ENCODE measurements at places on chromosomes 6 and 20. TPM values are rescaled to one million over a fixed set of nuclear protein-coding genes. Genes with fewer than 3 reads are reported as not detected.

GRCh38 chr20:47515843-47516242 is 14.2 kb downstream of the NCOA3 start:
- DNase-seq = no peak

DNA sequence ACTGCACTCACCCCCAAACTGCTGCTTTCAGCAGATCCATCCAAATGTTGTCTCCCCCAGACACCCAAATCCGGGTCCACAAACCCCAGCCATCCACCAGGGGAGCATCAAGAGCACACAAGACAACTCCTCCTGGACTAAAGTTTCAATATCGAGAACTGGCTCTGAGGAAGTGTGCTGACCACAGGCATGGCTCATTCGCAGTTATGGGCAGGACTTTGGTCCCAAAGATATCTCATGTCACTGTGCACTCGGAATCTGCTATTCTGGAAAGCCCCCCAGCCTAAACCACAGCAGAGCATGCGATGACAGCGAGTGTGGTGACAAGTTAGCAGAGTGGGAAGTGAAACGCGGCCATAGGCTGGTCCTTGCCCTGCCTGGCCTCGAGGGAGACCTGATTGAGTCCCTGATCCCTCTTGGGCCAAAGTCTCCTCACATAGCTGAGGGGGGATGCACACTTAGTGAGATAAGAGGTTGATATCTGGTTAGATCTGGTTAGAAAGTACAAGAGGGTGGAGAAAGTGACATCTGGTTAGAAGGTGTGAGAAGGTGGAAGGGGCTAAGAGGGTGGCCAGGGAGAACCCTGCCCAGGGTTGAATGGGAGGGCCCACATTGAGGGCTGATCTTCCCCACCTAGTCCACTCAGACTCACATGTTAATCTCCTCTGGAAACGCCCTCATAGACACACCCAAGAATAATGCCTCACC is 149.7 kb downstream of the MRPL14 start:
- DNase-seq = no peak

- no peak for DNase-seq
Measured at GRCh38 chr6:169977434-169978265, 226.2 kb downstream of the ERMARD start.

DNA sequence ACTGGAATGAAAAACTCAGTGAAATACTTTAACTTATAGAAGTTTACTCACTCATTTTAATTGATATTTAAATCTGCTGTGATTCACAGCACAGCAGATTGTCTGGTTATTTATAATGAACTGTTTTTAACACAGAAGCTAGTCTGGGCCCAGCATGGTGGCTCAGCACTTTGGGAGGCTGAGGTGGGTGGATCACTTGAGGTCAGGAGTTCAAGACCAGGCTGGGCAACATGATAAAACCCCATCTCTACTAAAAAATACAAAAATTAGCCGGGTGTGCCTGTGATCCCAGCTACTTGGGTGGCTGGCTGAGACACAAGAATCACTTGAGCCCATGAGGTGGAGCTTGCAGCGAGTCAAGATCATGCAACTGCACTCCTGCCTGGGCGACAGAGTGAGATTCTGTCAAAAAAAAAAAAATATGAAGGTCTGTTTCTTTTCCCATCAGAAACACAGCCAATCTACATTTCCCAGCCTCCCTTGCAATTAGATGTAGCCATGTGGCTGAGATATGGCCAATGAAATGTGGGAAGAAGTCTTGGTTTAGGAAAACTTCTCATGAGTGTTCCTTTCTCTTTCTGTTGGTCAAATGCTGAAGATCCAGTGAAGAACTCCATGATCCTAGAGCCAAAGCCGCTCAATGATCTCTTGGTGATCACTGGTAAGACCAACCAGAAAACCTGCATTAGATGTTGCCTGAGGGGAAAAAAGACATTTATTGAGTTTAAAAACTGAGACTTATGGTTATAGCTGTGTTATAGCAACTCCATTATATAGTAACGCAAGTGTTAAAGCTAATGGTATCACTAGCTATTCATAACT is 31.3 kb upstream of the BTN3A2 start:
- no peak for DNase-seq

GRCh38 chr6:47161176-47161687 is 119.1 kb upstream of the ADGRF1 start:
- peak; percentile 35 for DNase-seq

DNA sequence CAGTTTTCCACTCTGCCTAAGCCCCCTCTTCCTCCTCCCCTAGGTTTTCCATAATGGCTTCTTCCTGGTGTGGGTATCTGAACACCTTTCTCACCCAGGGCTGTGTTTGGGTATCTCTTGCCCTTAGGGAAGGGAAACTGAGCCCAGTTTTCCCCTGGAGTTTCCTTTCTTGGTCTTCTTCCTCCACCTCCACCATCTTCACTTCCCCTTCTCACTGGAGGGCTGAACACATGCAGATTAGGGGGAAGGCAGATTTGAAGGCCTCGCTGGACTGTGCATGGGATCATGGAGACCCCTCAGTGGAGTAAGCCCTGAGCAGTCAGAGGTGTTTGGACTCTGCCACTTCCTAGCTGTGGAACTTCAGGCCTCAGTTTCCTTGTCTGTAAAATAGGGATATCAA is 27.8 kb downstream of the FOXP4 start:
- no peak for DNase-seq

DNA sequence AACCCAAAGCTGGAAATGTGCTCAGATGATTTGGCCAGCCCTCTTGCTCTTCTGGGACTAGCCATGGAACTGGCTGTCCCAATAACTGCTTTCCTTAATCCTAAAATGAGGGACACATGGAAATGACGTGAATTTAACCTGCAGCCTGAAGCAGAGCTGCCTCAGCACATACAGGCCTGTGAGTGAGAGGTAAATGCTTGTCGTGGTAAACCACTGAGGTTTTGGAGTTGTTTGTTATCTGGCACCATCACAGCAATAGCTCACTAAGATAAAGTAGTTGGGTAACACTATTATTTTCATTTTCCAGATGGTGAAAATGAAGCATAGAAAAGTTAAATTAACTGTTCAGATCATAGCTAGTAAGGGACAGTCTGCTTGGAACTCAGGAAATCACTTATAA is 333.4 kb upstream of the CHD6 start:
- DNase-seq = no peak

DNA sequence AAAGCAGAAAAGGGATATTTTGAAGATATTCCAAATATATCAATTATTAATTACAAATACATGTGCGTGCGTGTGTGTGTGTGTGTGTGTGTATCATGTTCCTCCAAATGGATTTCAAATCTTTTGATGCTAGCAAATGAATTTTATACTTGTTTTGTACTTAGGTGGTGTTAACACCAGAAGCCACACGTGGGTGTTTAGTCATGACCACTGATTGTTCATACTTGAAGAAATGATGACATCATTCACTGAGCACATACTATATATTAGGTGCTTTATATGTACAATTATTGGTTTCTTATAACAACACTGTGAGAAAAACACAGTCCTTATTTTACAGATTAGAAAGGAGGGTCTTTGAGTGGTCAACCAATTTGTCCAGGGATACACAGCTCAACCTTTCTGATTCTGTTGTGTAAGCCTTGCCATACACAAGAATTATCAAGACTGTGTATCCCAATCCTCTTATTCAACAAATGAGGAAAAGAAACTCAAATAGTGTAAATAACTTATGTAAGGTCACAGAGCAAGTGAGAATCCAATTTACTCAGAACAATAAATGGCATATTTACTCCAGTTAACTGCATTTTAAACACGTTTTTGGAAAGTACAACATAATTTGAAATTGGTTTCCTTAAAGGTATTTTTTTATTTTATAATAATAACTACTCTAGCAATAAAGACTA is 88.5 kb downstream of the BCAS1 start:
- no peak for DNase-seq

- no peak for DNase-seq
Measured at GRCh38 chr6:149567945-149568585, 1.9 kb downstream of the GINM1 start.

- no peak for DNase-seq
Measured at GRCh38 chr20:45822857-45823256, 4.3 kb downstream of the TNNC2 start.

DNA sequence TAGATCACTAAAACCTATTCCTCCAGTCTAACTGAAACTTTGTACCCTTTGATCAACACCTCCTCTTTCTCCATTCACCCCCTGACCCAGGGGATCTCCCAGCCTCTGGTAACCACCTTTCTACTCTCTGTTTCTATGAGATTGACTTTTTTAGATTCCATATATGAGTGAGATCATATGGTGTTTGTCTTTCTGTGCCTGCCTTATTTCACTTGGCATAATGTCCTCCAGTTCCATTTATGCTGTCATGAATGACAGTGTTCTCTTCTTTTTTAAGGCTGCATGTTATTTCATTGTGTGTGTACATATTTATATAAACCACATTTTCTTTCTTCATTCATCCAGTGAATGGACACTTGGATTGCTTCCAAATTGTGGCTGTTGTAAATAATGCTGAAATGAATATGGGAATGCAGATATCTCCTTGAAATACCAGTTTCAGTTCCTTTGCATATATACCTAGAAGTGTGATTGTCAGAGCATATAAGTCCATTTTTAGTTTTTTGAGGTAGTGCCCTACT is 57.7 kb downstream of the DHX35 start:
- DNase-seq = no peak

DNA sequence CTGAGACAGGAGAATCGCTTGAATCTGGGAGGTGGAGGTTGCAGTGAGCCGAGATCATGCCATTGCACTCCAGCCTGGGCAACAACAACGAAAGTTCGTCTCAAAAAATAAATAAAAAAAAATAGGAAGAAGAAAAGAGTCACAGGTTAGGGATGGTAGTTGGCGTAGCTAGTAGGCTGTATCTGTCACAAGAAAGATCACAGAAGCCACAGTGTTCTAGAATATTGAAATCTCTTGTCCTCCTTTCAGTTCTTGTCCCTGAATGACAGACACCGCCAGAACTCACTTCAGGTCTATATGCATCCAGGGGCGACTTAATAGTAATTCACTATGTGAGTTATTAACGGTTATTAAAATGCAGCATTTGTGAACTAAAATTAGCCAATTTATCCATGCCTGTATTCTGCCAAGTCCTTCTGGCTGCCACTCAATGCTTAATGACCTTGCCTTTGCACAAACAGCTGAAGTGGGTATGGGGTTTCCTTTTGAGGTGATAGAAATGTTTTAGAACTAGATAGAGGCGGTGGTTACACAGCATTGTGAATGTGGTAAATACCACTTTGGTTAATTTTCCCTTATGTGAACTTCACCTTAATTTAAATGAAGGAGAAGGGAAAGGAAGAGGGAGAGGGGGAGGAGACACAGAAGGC is 41.3 kb upstream of the ZMYND8 start:
- DNase-seq = no peak

- DNase-seq = no peak
Measured at GRCh38 chr20:1333462-1334369, 4.8 kb upstream of the SDCBP2 start.

GRCh38 chr6:147909640-147910039 is 401.1 kb downstream of the SAMD5 start:
- DNase-seq = peak; percentile 21

DNA sequence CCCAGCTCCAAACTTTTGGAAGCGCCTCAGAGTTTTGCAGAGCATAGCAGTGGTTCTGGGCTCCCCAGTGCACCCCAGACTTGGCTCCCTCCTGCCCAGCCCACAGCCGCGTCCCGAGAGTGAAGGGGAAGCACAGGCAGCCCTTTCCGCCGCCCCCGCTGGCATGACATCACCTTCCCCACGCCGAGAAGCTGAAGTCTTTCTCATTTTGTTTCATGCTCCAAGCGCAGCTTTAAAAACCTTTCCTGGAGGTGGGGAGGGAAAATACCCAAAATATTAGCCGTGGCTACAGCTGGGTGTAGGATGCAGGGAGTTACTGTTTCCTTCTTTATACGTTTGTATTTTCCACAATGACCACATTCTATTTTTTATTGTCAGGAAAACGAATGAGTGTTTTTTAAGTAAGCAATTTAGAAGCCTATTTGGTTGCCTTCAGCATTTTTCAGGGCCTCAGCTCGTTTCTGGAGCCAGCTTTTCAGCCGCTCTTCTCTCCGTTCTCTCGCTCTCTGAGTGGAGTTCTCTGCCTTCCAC is 72.9 kb downstream of the SNX5 start:
- no peak for DNase-seq

- DNase-seq = no peak
Measured at GRCh38 chr6:167825332-167826229, 1.1 kb upstream of the AFDN start.

GRCh38 chr20:61185841-61186601 is 66.0 kb upstream of the CDH4 start:
- DNase-seq = peak; percentile 85

DNA sequence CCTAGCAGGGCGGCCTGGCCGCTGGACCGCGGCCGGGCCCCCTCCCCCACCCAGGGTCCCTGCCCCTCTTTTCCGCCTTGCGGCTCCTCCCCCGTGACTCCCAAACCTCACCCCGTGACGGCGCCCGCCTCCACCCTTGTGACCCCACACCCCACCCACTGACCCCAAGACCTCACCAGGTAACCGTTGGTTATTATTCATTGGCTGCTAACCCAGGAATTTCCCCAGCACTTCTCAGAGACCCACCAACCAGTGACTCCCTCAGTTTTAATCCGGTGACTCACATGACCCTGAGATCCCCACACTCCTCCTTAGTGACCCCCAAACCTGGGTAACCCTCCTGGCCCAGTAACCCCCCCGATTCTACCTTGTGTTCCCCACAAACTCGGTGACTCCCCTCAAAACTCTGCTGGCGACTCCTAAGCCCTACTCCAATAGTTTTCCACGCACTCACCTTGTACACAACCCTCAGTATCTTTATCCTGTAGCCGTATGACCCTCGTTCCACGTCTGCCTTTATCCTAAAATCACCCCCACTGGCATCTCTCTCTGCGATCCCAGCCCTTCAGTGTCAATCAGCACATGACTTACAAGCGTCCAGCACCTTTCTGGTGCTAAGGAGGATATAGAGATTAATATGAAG is 534 bp downstream of the ZNF76 start:
- DNase-seq = no peak

DNA sequence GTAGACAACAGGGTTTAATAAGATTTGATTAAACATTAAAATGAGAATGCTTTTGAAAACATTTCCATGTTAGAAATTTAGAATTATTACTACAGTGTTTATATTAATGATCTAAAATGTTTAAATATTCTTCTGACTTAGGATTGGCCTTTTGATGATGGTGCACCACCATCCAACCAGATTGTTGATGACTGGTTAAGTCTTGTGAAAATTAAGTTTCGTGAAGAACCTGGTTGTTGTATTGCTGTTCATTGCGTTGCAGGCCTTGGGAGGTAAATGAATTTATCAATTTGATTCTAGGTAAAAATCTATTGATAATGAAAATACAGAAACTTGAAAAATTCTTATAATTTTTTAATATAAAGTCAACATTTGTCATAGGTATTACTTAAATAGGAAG is 6.5 kb downstream of the LOC128125822 start:
- no peak for DNase-seq

- DNase-seq = no peak
Measured at GRCh38 chr20:22701679-22702308, 117.4 kb upstream of the FOXA2 start.

Gene FAM184A
- 4.0 TPM for total RNA-seq

Gene REM1
- total RNA-seq = not detected

Gene AIF1
- total RNA-seq = 0.33 TPM

Gene SLC35D3
- not detected for total RNA-seq

Gene HEY2
- 1.7 TPM for total RNA-seq

Gene MCHR2
- not detected for total RNA-seq

All from kidney epithelial cell (primary cell).